Activated T-helper 2 cell treated with anti-CD3 and anti-CD28 coated beads, Interferon-gamma antibody, Interleukin-2, Interleukin-4, amounts not matched to agents 10 μg/mL and 5 μg/mL and 100 μg/mL, durations not matched to agents 14 hours and 24 hours and 36 hours (primary cell): ENCODE measurements at places on chromosomes 5 and 9.

DNA sequence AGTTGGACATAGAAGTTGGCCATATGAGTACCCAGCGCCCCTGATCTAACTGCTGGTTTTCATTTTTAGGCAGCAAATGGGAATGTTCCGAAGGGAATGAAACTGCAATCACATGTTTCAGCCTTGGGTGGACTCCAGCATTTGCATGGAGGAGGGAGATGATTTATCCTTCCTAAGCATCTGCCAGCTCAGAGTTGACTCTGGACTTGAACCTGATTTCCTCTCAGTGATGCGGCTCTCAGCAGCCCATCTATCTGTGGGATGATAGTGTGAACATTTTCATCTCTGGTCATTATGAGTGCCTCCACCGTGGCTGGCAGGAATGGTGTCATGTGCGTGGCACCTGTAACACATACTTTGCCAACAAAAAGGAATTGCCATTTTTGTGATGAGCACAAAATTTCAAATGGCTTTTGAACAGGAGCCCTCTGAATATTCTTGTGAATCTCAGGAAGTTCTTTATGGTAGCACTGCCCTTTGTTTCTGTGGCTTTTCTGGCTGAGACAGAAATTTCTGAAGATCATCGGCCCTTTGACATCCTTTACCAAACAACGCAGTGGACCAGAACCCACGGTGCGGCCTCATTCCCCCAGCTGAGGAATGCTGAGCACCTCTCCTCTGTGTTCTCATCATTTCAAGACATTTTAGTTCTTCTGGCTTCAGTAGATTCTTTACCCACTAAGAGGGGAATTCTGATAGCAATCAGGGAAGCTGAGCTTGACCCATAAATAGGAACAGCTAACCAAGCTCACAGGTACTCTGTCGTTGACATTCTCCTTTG is 28.5 kb downstream of the FUBP3 start:
- DNase-seq = no peak

DNA sequence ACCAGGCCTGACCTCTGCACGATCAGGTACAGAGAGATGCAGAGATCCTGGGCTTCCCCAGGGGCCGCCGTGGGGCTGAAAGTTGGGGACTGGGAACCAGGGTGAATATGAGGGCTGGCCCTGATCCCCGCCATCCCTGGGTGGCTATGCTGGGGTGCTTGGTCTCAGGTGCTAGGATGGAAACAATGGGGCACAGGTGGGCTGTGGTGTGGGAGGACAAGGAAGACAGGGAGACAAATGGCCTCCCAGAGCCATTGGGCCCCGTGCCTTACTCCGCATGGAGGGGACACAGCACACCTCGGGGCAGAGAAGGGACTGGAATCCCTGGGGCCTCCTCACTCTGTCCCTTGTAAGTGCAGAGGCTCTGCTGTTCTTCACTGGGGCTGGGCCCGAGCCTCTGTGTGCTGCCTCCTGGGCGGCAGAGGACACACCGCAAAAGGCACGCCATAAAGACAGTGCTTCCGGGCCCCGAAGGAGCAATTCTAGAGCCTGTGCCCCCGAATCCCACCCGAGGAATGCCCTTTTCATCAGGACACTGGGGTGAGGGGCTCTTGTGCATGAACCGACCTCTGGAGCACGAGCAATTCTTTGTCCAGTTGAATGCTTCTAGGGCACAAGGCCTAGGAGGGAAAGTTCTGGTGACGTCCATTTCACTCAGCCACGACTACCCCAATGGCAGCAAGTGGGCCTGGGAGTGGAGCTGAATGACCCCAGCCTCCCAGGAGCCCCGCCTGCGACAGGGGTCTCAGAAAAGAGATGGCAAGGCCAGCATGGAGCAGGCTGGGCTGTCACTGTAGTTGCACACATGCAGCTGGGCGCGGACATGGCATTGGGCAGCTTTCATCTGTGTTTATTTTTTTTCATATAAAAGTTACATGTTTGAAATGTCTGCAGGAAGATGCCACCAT is 30.9 kb downstream of the PRRT1B start:
- DNase-seq = no peak

DNA sequence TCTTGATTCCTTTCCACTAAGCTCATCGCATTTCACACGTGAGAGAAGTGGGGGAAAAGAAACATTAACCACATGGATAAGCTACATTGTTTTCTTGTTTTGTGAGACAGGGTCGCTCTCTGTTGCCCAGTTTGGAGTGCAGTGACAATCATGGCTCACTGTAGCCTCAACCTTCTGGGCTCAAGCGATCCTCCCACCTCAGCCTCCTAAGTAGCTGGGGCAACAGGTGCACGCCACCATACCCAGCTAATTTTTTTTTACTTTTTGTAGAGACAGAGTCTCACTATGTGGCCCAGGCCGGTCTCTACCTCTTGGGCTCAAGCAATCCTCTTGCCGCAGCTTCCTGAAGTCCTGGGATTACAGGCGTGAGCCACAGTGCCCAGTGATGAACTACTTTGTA is 2.8 kb downstream of the OTULIN start:
- DNase-seq = no peak

DNA sequence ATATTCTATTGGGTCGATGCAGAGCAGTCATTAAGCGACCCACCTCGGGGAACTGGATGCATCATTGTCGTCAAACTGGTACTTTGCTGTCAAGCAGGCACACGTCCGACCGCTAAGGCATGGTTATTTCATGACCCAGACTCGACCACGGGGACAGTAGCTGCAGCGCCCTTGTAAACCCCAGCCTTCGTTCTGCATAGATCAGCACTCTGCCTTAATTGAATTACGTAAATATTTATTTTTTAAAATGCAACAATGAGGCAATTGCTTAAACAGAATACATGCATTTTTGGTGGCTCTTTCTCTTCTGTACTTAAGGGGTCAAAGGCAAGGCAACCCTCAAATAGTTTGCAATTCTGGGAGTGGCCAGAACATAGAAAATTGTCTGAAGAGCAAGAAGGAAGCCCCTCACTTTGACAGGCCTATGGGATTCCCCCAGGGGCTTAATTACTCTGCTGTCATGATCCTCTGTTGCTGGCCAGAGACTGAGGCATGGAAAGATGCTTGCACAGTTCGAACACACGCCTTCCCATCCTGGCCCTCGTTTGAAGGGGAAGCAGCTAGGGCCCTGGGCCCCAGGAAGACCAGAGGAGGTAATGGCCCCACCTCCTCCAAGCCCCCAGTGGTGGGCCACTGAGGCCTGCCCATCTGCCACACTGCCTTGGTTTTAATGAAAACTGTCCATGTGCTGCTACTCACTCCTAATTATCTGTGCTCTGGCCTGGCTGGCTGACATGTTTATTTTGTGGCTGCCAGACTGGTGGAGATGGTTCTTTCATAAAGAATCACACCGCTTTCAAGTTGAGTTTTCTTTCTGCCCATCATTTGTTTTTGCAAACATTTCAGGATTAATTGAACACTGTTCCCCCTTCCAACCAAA is 169.7 kb upstream of the MAST4 start:
- DNase-seq = no peak

DNA sequence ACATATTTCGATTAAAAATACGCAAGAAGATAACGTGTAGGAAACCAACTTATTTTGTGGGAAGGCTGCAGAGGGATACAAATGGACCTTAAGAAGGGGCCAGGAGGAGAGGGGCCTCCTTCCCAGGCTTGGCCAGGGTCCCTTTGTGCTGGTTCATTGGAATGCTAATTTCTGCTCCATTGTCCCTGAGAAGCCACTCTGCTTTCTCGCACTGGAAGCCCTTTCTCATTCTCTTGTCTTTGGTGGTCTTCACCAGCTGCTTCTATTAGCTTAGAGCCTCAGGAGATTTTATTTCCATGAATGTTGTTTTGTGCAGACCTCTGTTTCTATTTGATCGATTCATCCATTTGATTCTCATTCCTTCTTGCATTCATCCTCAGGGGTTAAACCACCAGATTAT is 325.4 kb downstream of the TMEM38B start:
- no peak for DNase-seq

GRCh38 chr5:172189693-172190296 is 1.8 kb upstream of the STK10 start:
- DNase-seq = no peak

- DNase-seq = no peak
Observed at GRCh38 chr5:106086352-106086751, 1584.4 kb downstream of the EFNA5 start.

GRCh38 chr9:24071716-24072115 is 245.7 kb upstream of the ELAVL2 start:
- no peak for DNase-seq

DNA sequence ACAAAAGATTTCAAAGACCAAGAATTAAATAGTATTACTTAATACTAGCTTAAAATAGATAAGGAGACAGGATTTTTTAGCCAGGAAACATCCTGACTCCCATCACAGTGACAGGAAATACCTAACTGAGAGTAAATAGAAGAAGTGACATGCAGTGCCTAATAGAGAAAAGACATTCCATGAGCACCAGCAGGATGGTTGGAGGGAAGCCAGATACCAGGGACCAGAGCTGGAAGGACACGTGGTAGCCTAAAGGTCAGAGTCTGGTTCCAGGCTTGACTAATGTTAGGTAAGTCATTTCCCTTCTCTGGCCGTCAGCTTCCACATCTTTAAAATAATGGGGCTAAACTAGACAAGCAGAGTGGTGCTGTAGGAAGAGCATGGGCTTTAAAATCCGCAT is 41.6 kb downstream of the CDK5RAP2 start:
- no peak for DNase-seq

GRCh38 chr9:136084063-136084944 is 10.8 kb downstream of the NACC2 start:
- DNase-seq = no peak

GRCh38 chr9:133201424-133202144 is 7.5 kb downstream of the OBP2B start:
- DNase-seq = no peak

DNA sequence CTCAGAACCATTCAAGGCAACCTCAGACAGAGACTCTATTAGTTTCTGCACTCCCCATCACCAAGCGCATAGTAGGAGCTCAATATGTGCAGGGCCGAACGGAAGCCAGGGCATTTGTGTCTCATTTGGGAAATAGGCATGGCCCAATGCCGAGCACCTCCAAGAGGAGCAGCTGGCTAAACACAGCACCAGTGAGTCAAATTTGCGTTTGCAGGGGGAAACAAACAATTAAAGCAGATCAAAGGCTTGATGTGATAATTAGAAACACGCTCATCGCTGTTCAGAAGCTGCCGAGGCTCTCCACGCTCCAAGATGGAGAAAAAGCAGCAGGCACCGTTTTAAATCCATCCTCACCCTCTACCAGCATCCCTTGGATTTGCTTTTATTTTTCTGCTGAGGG is 225.3 kb downstream of the AGTPBP1 start:
- DNase-seq = no peak

- DNase-seq = no peak
Observed at GRCh38 chr5:113250341-113250953, 184.3 kb downstream of the TSSK1B start.

- no peak for DNase-seq
Observed at GRCh38 chr5:119315516-119315949, 40.3 kb upstream of the TNFAIP8 start.

DNA sequence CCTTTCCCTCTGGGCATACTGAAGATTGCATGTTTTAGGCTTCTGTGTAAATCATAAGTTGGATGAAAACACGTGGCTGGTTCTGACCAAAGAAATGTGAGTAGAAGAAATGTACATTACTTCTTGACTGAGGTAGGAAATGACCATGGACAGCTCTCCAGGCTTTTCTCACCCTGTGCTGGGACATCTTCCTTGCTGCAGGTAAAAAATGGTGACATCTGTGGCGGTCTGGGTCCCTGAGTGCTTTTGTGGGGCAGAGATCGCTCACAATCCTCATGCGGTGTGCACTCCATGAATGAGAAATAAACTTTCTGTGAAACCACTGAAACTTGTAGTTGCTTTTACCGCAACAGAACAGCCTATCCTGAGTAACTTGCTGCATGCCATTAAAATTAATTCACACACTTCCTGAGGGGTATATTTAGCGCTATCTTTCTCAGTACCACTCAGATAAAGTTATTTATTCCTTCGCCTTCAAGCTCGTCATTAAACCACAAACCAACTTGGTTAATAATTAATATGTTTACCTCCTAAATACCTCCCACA is 730.4 kb downstream of the EFNA5 start:
- DNase-seq = no peak

GRCh38 chr5:4230786-4231641 is 635.4 kb downstream of the IRX1 start:
- no peak for DNase-seq

GRCh38 chr5:36158144-36158543 is 6.2 kb downstream of the SKP2 start:
- no peak for DNase-seq

DNA sequence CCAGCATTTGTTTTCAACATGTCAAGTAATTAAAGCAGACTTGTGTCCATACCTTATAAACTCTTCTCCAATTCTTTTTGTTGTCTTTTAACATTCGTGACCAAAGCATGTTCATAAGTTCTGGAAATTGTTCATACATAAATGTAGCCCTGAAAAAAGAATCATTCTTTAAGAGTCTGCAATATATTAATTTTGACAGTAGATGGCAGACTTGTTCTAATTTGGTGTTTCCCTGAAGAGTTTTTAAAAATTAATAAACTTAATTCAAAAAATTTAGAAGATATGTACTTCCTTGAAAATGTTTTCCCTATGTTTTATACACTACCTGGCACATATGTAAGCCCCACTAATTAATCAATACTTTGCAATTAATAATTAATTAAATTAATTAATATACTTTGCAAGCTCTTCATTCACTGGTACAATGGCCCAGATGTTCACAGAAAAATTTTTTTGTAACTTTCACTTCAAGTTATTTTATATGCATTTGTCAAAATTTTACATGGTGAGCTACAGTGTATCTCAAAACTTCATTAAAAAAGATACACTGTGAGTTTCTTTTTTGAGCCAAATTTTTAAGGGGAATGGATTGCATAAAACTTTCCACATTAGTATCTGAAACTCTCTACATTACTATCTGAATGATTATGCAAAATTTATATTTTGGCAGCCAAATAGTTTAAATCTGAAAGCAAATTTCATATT is 42.1 kb downstream of the CLINT1 start:
- no peak for DNase-seq

DNA sequence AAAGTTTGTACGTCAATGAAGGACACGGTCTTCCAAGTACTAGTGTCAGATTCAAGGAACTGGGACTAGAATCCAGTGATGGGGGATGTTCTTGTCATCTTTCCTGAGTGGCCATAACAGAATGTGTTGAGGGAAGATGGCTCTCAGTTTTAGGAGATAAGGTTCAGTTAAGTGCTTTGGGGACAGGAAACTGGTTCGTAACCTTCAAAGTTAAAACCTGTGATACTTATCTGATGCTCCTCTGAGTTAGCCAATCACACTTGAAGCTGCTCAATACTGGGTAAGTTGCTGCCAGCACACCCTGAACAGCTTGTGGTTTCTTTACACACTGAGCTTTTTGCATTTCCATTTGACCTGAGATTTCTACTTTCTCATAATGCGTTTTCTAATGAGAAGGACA is 64.4 kb downstream of the PIK3R1 start:
- DNase-seq = peak; percentile 61

- DNase-seq = no peak
Observed at GRCh38 chr9:132888151-132888550, 9.5 kb downstream of the SPACA9 start.

GRCh38 chr5:162154242-162154641 is 86.7 kb downstream of the GABRG2 start:
- DNase-seq = no peak

- peak; percentile 81 for DNase-seq
Observed at GRCh38 chr9:36166168-36166927, 2.8 kb upstream of the CCIN start.

- peak; percentile 13 for DNase-seq
Observed at GRCh38 chr9:68802525-68803015, 97.5 kb downstream of the PIP5K1B start.

GRCh38 chr9:26292943-26293342 is 599.7 kb downstream of the CAAP1 start:
- DNase-seq = no peak
